ENCODE measurements at places on chromosomes 11 and 22.

GRCh38 chr22:49116486-49117120 is 711.1 kb downstream of the BRD1 start:
- no peak overlapping the region for H3K4me3 ChIP-seq
- no peaks in the 10 kb centered on the region for H3K36me3 ChIP-seq
- H3K27ac ChIP-seq = no peak overlapping the region

DNA sequence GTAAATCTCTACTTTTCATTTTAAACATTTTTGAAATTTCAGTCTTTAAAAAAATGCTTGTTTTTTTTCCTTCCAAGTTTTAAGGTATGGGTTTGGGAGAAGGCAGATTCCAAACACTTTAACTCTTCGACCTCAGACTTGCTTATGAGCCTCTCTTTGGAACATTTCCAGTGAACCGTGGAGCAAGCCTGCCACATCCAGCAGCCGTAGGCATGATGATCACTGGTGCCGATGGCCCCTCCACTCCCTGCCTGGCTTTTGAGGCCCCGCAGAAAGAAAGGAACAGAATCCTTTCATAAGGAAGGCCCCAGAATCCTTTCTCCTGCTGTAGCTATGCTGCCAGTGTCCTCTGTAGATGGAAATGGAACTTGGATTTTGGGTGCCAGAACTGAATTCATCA is 50.7 kb downstream of the BMAL1 start:
- H3K36me3 ChIP-seq = peaks cover 7% of the 10 kb centered on the region
- DNase-seq = no peak
- no peak overlapping the region for H3K27ac ChIP-seq
- H3K4me1 ChIP-seq = peaks cover 11% of the 10 kb centered on the region
- H3K27me3 ChIP-seq = no peaks in the 10 kb centered on the region

DNA sequence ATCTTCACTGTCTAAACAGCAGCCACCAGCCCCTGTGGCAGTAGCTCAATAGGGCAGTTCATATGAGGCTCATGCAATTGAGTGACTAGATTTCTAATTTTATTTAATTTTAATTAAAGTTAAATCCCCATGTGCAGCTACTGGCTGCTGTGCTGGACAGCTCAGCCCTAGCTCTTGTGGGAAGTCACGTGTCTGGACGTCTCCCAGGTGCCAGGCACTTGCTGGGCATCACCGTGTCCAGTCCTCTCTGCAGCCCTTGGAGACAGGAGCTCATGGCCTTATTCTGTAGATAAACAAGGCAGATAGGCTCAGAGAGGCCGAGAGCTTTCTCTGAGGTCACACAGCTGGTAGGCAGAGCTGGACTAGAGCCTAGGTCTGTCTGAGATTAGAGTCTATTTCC is 95.0 kb downstream of the ARHGAP8 start:
- DNase-seq = no peak
- no peak overlapping the region for H3K4me3 ChIP-seq
- no peaks in the 10 kb centered on the region for H3K36me3 ChIP-seq
- H3K4me1 ChIP-seq = no peaks in the 10 kb centered on the region

DNA sequence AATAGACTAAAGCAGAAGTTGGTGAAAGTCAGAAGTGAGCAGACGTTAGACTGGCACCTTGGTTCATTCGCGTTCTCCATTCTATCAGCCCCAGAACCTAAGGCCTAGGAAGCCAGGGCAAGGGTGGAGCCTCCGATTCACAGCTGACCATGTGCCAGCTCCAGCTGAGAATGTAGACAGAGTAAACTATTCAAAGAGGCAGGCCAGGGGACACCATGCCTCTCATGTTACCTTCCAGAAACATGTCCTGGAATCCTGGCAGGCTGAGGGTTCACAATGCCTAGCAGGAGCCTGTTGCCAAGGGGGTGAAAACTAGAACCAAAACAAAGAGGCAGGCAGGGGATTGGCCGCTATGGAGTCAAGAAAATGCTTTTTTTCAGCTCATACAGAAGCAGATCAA is 224.4 kb upstream of the POU2AF2 start:
- DNase-seq = no peak
- H3K4me1 ChIP-seq = no peaks in the 10 kb centered on the region
- no peaks in the 10 kb centered on the region for H3K27me3 ChIP-seq
- H3K27ac ChIP-seq = no peak overlapping the region
- no peak overlapping the region for H3K4me3 ChIP-seq
- H3K36me3 ChIP-seq = no peaks in the 10 kb centered on the region

GRCh38 chr11:27207025-27207650 is 155.9 kb downstream of the CCDC34 start:
- H3K27me3 ChIP-seq = no peaks in the 10 kb centered on the region
- no peak overlapping the region for H3K4me3 ChIP-seq
- H3K27ac ChIP-seq = no peak overlapping the region
- H3K36me3 ChIP-seq = no peaks in the 10 kb centered on the region
- H3K4me1 ChIP-seq = no peaks in the 10 kb centered on the region

DNA sequence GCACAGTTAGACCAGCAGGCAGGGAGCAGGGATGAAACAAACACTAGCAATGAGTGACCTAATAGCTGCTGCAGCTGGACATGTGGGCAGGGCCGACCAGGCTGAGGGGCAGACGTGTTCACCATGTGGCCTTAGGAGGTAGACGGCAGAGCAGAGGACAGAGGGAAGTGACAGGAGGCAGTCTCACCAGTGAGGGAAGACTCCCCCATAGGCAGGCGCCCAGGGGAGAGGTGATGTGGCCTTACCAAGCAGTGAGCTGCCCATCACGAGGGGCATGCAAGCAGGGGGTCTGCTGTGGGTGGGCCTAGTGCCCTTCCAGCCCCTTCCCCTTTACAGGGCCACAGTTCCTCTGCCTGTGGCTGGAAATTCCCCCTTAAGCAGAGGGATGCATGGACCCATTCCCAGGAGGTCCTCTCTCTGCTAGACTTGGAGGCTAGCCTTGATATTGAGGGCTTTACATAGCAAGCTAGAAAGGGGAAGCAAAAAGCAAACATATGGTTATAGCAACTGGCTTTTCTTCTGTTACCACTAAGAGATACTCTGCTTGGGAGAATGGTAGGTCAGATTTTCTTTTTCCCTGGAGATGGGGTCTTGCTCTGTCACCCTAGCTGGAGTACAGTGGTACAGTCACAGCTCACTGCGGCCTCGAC is 67.6 kb downstream of the MPPED1 start:
- H3K4me1 ChIP-seq = no peaks in the 10 kb centered on the region
- no peaks in the 10 kb centered on the region for H3K27me3 ChIP-seq
- DNase-seq = no peak
- no peaks in the 10 kb centered on the region for H3K36me3 ChIP-seq

All from effector memory CD4-positive, alpha-beta T cell (primary cell).